ENCODE measurements at places on chromosomes 1 and 21.

DNA sequence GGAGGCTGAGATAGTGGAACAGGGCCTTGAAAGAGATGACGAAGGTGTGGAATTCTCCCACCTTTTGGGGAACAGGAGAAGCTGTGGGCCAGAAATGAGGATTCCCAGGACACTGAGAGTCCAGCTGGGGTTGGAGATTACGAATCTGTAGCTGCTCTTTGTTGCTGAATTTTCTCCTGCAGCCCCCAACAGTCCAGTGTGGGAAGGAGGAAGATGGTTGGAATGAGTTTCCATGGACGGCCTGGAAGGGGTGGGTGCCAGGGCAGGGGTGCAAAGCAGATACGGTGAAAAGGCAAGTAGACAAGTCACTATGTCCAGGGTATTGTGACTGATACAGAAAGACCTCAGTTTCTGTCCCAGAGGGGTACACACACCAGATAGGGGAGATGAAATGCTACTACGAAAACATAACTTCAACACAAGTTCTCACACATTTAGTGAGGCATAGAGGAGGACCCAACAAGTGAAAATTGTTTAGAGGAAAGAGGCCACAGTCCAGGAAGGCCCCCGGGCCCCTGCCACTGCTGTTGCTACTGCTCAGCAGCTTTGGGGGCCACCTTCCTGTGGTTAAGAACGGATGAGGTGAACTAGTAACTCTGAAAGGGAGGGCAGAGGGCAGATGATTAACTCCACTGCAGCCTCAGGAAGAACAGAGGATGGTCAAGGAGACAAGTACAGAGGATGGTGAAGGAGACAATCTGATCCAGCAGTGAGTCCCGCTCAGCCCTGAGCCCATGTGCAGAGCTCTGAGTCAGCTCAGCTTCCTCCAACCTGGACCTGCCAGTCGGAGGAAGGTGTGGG is 7.3 kb downstream of the CD244 start:
- DNase-seq: no peak

- no peak for DNase-seq
Observed at GRCh38 chr1:101739146-101739545, 257.6 kb downstream of the OLFM3 start.

- no peak for DNase-seq
Observed at GRCh38 chr1:84653130-84653677, 37.1 kb downstream of the SSX2IP start.

DNA sequence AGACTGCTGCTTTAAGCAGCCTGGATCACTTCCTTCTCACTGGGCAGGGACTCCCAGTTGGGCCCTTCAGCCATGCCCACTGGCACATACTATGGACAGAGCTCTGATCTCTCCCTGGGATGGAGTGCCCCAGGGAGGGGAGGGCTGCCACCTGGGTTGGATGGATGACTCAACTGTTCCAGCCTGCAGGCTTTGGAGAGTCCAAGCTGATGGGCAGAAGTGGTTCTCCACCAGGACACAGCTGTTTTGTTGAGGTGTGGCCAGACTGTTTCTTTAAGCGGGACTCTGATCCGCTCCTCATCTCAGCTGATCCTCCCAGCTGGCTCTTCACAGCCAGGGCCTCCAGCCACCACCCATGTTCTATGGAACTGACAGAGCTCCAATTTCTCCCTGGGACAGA is 166.9 kb downstream of the MAGI3 start:
- no peak for DNase-seq

DNA sequence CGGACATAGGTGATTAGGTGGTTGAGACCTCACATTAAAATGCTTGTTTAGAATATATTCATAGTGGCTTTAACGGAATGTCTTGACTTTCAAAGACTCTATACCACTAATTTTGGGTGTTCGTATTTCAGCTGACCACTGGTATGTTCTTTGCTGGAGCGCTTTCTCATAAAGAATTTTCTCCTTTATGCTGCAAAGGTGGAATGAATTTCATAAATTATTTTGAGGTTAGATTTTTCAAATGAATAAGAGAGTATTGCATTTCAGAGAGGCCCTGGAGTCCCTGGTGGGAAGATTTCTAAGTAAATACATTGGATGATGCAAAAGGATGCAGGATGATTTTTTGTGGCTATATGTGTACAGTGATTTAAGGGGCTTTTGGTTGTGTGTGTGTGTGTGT is 55.8 kb downstream of the HUNK start:
- no peak for DNase-seq

DNA sequence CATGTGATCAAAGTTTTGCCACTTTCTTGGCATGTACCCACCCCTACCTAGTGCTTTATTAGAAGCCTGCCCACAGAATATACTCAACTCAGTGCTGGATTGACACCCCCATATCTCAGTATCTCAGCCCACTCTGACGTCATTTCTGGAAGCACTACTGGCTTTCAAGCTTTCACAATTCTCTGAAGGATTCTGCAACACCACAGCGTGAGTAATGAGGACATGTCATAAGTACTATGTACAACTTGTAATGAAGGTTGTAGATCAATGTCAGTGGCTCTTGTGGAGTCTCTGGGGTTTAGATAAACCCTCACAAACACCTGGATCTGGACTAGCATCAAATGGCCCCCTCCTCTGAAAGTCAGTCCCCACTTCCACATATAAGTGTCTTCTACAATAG is 57.2 kb downstream of the TNFSF4 start:
- peak; percentile 97 for DNase-seq

DNA sequence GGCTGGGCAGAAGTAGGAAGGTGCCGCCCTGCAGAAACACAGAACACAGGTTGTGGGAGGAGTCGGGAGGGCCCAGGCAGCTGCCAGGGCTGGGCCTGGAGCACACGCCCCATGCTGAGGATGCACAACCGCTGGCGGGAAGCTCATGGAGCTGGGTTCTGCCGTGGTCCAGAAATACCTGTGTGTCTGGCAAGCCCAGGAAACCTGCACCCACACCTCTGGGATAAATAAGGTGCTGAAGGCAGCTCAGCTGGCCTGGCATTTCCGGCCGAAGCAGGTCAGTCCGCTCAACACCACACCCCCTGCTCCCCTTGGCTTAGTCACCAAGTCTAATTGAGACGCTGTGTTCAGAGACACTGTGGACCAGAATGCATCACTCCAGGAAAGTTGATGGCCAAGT is 32.1 kb downstream of the CTNNBIP1 start:
- no peak for DNase-seq

GRCh38 chr21:33241846-33242245 is 12.1 kb downstream of the IFNAR2 start:
- DNase-seq: no peak

GRCh38 chr1:81113688-81114087 is 687.0 kb upstream of the ADGRL2 start:
- peak; percentile 32 for DNase-seq

DNA sequence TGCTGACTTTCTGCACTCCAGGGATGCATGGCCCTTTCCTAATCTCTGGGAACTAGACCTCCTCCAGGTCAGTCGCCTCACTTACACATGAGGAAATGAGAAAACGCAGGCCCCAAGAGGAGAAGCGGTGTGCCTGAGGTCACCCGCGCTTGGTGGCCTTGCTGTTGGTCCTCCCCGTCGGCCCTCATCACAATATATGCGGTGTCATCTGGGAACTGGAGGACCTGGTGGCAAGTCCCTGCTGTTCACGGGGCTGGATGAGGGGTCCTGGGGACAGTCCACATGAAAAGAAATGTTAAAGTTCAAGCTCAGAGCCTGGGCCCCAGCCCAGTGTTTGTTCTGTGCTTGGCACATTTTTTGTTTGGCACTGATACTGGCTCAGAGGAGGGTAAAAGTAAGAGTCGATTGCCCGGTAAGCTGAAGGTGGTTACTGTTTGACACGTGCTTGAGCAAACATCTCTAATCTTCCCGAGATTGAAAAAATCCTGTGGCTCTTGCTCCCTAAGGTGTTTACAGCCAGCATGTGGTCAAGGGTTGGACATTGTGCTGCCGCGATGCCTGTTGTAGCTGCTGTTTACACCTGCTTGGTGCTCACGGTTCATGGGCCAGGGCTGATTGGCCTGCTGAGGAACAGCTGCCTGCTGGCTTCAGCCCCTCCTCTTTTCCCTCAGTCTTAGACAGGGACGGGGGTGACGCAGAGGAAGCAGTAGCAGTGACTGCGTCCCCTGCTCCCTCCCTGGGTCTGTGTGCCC is 5.2 kb downstream of the COQ8A start:
- no peak for DNase-seq

DNA sequence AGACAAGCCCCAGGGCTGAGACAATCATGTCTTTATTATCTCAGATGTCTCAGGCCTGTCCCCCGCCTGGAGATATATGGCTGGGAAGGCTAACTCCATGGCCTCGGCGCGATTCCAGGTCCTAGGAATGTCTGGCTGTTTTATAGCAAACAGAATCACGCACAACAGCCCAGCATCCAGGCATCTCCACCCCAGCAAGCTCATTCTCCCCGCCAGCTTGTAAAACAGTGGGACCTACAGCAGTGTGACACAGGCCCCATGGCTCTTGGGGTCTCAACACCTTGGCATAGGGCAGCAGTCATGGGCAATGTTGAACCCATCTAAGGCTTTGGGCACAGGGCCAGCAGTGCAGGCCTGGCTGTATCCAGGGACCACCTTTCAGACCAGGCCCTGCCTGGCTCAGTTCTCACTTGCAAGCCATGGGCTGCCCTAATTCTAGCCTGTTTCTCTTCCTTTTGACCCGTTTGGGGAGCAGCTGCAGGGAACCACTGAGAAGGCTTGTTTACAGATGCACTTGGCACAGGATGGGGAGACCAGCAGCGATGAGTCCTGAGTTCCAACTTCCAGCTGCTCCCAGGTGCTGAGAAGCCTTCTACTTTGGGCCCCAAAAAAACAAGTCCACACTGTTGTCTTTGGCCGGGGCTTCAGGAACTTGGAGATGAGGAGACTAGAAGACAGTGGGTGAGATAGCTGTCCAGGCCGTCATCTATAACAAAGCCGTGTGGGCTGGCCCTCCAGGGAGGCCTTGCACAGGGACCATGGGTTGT is 34.4 kb downstream of the WNT4 start:
- DNase-seq: no peak

DNA sequence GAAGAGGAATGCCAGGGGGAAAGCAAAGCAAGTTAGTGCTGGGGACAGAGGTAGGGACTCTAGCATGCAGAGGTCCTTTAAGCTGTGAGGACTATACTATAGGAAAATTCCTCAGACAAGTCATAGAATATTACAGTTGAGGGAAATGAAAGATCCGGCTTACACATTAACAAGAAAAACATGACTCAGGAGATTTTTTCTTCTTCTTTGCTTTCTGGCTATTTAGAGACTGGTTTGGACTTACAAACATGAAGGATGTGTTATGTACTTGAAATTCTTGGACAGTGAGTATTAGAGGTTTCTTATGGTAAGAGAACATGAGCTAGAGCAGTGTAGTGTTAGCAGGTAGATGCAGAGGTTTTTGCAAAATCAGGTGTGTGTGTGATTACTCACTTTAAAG is 24.9 kb downstream of the USP25 start:
- DNase-seq: no peak

- DNase-seq: no peak
Observed at GRCh38 chr21:31457675-31458074, 113.6 kb upstream of the TIAM1 start.

- no peak for DNase-seq
Observed at GRCh38 chr1:197763769-197764168, 11.5 kb downstream of the DENND1B start.

GRCh38 chr1:244304656-244305055 is 147.1 kb downstream of the ADSS2 start:
- DNase-seq: no peak

- DNase-seq: no peak
Observed at GRCh38 chr1:156367383-156368156, 1.4 kb upstream of the RHBG start.

DNA sequence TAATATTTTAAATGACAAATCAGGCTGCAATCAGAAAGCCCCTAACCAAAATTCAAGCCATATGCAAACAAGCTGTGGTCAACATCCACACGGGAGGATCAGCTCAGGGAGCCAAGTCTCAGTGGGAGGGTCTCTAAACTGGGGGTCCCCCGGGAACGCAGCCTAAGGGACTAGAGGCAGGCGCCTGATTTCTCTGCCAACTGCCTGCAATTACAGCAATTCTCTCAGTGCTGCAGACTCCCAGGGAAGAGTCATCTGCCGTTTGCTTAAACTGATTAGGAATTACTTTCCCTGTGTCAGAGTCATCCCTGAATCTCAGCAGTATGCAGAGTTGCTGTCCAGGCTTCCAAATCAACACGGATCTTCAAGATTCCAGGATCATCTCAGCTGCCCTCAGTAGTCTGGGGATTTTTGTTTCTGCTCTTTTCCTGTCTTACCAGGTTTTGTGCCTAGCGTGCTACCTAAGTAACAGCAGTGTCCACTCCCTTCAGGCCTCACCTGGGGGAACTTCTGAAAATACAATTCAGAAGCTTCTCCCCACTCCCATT is 247.8 kb downstream of the RRAGC start:
- DNase-seq: no peak

- peak; percentile 22 for DNase-seq
Observed at GRCh38 chr1:248804771-248805681, 20.7 kb downstream of the SH3BP5L start.

DNA sequence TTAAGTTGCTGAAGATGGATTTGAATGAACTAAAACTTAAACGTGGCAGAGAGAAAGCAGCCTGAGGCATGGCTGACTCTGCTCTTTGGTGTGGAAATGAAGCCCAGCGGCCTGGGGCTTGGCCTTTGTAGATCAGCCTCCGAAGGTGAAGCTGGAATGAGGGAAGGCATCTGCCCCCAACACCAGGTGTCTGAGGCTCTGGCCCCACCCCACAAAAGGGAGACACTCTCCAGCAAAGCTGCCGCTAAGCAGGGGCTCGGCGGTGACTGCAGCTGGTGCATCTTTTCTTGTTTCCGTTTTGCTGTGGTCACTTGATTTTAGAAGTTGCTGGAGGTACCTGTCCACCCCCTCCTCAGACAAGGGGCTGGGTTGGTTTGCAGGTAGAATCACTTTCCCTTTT is 38.2 kb upstream of the NID1 start:
- DNase-seq: no peak

GRCh38 chr1:53485478-53486394 is 26.5 kb downstream of the DMRTB1 start:
- DNase-seq: peak; percentile 93

DNA sequence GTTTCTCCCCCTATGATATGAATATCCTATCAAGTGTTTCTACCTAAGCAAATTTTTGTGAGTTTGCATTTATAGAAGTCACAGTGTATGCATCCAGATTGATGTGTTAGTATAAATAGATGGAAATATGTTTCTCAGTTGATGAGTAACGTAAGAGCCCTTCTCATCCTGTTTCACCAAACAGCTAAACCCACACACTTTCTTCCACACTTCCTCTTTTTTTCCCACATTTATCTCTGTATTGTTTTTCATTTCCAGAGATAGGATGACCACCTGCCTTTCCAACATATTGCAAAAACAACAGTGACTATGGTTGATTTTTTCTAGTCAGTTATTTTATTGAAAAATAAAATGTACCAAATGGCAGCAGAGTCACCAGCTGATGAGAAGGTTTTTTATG is 490.1 kb downstream of the NEGR1 start:
- no peak for DNase-seq

Data from cardiac muscle cell (in vitro differentiated cells and primary cell).